Pancreas (tissue), 10 donors: ENCODE measurements at places on chromosomes 5 and 9.

DNA sequence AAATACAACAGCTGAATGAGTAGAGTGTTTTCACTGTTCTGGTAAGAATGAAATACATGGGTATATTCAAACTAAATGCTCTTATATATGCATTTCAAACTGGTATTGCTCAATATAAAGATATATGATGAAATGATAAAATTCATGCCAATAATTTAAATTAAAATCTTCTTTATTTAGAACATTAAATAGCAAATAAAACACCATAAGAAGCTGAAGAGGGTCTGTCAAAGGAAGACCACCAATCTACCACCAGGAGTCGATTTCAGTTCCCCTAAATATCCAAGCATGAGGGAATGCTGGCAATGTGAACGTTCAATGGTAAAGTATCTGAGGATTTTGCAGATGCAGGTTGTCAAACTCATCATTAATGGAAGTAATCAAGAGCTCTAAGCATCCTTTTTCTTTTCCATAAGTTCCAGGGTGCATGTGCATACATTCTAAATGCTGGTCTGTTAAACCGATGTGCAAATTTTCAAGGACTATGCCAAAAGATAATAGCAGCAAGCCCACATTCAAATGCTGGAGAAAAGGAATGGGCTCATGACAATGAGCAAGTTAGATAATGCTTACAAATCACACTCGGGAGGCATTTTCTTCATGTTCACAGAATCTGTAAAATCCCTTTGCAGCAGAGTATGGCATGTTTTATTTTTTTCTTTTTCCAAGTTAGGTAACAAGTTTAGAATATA is 118.8 kb upstream of the MTAP start:
- no peaks in the 10 kb centered on the region for H3K27me3 ChIP-seq
- no peaks in the 10 kb centered on the region for H3K36me3 ChIP-seq
- H3K4me3 ChIP-seq, result no peak overlapping the region
- no peaks in the 10 kb centered on the region for H3K4me1 ChIP-seq
- DNase-seq, result no peak

- no peaks in the 10 kb centered on the region for H3K27me3 ChIP-seq
- DNase-seq, result no peak
- no peak overlapping the region for H3K4me3 ChIP-seq
- no peak overlapping the region for H3K27ac ChIP-seq
- H3K36me3 ChIP-seq, result no peaks in the 10 kb centered on the region
Measured at GRCh38 chr5:6676702-6677101, 36.5 kb upstream of the TENT4A start.

- H3K27me3 ChIP-seq, result no peaks in the 10 kb centered on the region
- no peak overlapping the region for H3K4me3 ChIP-seq
- H3K27ac ChIP-seq, result no peak overlapping the region
- H3K36me3 ChIP-seq, result no peaks in the 10 kb centered on the region
Measured at GRCh38 chr5:179411161-179411841, 66.0 kb upstream of the ADAMTS2 start.

DNA sequence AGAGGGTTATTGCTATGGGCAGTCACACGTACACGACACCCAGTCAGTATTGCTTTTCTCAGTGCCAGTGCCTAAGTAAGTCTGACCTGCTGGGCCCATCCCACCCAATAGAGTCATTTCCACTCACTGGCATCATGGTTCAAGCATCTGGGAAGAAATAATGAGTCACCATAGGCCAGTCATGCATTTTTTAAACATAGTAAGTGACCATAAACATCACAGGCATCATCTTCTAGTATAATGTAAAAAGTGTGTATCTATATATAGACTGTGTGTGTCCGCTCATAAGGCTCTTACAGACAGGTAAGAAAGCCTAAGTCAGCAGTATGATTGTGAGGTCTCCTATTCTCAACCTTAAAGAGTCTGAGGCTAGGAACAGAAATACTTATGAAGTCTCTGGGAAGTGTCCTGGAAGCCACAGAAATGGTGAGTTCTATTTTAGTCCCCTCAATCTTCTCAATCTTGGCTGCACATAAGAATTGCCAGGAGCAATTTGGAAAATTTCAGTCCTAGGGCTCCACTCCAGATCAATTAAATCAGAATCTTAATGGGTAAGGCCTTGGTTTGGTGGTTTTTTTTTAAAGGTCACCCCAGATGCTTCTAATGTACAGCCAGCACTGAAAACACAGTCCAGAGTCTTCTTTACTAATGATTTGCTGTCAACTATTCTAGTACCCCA is 65.2 kb downstream of the ZNF366 start:
- H3K36me3 ChIP-seq, result no peaks in the 10 kb centered on the region
- H3K27ac ChIP-seq, result no peak overlapping the region
- DNase-seq, result no peak
- H3K4me1 ChIP-seq, result peaks cover 8% of the 10 kb centered on the region
- H3K4me3 ChIP-seq, result no peak overlapping the region
- no peaks in the 10 kb centered on the region for H3K27me3 ChIP-seq

DNA sequence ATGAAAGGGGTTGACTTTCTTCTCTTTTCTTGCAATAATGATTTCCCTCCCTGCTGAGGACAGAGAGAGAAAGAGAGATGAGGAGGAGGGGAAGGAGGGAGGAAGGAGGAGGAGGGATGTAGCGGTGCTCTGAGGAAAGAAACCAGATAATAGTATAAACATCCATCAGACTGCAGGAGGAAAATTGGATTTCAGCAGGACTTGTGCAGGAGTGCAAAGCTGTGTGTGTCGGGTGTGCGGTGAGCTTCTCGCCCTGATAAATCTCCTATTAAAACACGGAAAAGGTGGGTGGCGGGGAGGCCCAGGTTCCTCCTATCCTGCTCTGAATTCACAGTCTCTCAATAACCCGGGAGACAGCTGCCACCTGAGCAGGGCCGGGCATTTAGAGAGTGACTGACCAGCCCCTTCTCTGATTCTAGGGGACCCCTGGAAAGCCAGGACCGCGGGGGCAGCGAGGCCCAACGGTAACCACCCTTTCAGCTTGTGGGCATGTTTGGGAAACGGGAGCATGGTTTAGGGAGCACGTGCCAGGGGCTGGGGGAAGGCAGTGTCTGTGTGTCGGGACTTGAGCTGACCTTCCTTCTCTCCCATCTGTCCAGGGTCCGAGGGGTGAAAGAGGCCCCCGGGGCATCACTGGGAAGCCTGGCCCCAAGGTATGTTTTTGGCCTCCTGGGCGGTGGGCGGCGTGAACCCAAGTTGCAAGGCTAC is 85.8 kb upstream of the FCN2 start:
- H3K36me3 ChIP-seq, result no peaks in the 10 kb centered on the region
- no peak overlapping the region for H3K4me3 ChIP-seq
- no peaks in the 10 kb centered on the region for H3K27me3 ChIP-seq
- H3K4me1 ChIP-seq, result no peaks in the 10 kb centered on the region
- H3K27ac ChIP-seq, result no peak overlapping the region

GRCh38 chr5:54251981-54252380 is 58.4 kb downstream of the ARL15 start:
- no peak overlapping the region for H3K27ac ChIP-seq
- no peaks in the 10 kb centered on the region for H3K4me1 ChIP-seq
- no peak overlapping the region for H3K4me3 ChIP-seq
- no peaks in the 10 kb centered on the region for H3K36me3 ChIP-seq
- no peaks in the 10 kb centered on the region for H3K27me3 ChIP-seq

GRCh38 chr5:19044931-19045695 is 942.9 kb downstream of the CDH18 start:
- H3K36me3 ChIP-seq, result no peaks in the 10 kb centered on the region
- H3K4me3 ChIP-seq, result no peak overlapping the region
- H3K4me1 ChIP-seq, result no peaks in the 10 kb centered on the region
- no peak for DNase-seq
- no peak overlapping the region for H3K27ac ChIP-seq

GRCh38 chr5:172870291-172870714 is 36.3 kb downstream of the ERGIC1 start:
- peak overlapping the region; percentile 79 for H3K27ac ChIP-seq
- H3K4me1 ChIP-seq, result peaks cover 21% of the 10 kb centered on the region
- H3K36me3 ChIP-seq, result no peaks in the 10 kb centered on the region
- no peak overlapping the region for H3K4me3 ChIP-seq

DNA sequence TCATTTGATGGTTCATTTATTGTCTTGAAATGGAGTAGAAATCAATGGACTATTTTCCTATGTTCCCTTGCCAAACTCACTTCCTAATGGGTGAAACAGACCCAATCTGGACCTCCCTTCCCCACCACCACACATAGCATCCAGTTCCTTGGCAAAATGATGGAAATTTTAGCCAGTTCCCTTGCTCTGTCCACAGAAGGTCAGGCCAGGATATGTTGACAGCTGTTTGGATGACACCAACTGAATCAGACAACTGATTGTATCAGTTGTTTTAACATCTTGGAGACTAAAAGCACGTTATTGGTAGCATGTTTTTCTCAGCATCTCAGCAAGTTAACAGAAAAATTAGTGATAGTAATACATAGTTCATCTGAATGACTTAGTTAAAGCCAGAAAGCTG is 534.8 kb downstream of the PSAT1 start:
- no peaks in the 10 kb centered on the region for H3K36me3 ChIP-seq
- no peak overlapping the region for H3K27ac ChIP-seq
- H3K27me3 ChIP-seq, result no peaks in the 10 kb centered on the region
- no peak for DNase-seq

DNA sequence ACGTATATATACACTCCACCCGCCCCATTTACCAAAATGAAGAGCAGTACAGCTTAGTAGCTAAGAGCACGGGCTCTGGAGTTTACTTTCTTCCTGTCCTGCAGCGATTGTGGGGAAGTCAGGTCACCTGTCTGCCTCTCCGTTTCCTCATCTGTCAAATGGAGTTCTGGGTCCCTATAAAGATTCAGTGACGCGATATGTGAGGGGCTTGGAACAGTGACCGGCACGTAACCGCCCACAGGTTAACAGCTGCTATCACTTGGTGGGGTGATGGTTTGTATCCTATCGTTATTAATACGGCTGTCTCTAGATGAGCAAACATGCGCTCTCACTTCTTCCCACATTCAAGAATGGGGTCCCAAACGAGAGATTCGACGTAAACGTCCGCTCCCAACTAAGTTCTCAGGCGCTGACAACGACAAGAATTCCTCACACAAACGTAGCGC is 426 bp downstream of the FAM114A2 start:
- H3K36me3 ChIP-seq, result no peaks in the 10 kb centered on the region
- H3K27me3 ChIP-seq, result no peaks in the 10 kb centered on the region
- peak overlapping the region; percentile 76 for H3K4me3 ChIP-seq
- no peak for DNase-seq
